ENCODE measurements at places on chromosomes 5 and 9.

- no peak for DNase-seq
Observed at GRCh38 chr5:24407466-24407865, 237.3 kb downstream of the CDH10 start.

DNA sequence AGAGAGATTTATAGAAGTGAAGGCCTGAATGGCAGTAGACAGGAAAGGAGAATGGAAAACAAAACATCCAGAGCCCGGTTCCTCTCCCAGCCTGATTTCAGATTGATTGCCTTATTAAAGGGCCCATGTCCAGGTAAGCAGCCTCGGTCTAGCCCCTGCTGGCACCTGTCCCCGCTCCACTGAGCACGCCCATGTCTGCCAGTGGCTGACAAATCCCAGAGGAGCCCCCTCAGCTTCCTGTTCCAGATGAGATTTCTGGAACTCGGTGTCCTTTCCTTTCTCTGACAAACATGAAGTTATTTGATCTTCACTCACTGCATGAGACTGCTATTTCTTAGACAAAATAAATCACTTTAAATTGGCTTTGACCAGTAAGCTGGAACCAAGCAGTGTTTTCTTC, 187.0 kb upstream of the ADCY2 start:
- no peak for DNase-seq

DNA sequence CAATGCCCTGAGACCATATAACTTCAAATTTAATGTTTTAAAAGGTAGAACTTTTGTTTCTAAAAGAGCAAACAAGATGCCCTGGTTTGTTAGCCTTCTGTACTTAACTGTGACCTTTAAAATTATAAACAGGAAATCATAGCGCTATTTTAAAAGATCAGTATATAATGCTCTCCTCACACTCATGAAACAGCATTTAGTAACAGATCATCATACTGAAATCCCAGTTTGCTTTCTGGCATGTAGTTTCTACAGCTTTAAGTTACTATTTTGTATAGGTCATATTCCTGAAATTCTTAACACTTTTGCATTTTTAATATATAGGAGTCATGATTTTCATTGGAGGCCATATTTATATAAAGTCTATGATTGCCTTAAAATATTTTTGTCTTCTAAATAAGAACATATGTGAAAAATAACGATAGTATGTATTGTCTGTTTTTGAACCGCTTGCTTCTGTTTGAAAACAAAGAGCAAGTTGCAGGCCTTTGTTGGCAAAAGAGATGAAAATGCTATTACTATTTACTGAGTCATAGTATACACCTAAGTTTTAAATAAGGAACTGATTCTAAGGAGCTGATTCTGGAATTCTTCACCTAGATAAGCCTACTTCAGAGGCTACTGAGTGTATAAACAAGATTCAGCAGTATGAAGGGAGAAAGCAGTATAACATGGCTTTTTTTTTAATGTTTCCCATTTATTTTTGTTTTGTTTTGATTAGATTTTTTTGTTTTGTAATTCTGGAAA, 20.5 kb downstream of the SRFBP1 start:
- DNase-seq, result no peak

- DNase-seq, result no peak
Observed at GRCh38 chr9:116345817-116346216, 192.2 kb downstream of the PAPPA start.

GRCh38 chr9:86792136-86792535, 155.2 kb downstream of the GAS1 start:
- DNase-seq, result no peak

DNA sequence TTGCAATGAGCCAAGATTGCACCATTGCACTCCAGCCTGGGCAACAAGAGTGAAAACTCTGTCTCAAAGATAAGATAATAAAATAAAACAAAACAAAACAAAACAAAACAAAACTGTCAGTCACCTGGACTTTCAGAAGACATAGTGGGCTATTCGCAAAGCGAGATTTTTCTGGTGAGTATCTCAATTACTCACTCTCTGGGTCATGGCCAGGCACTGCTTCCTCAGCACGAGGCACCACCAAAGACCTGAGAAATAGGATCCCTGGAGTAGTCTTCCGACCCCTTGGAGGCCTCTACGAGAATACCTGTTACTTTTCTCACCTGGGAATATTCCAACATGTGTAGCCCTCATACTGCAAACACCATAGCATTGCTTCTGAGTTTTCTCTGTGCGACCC, 201.7 kb upstream of the ZNF618 start:
- DNase-seq, result no peak

- DNase-seq, result no peak
Observed at GRCh38 chr9:107464516-107464915, 25.1 kb downstream of the KLF4 start.

Data from right cardiac atrium (tissue), 5 donors.